ENCODE measurements at places on chromosomes 7 and 10.
A peak's percentile ranks its signal among the peaks of the same experiment; 100 is the strongest.

DNA sequence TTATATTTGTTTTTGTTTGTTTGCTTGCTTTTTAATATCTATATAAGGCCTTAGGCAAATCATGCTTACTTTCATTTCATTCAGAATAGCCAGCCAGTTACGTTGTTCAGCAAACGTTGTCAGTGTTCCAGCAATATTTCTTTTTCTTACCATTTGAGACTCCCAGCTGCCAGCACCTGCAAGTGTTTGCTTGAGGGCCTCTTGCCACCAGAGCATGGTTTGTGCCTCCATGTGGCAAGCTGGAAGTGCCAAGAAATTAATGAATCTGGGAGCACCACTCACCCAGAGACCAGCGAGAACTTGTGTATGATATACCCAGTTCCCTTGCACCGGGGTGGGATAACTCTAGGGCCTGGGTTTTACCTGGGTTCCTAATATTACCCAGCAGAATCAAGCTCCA lies 177.1 kb upstream of the CSTF2T start:
- no peak for DNase-seq

GRCh38 chr10:72076756-72077155 lies 11.6 kb downstream of the SPOCK2 start:
- DNase-seq: no peak

GRCh38 chr7:99314504-99314903 lies 11.2 kb upstream of the ARPC1A start:
- DNase-seq: no peak

DNA sequence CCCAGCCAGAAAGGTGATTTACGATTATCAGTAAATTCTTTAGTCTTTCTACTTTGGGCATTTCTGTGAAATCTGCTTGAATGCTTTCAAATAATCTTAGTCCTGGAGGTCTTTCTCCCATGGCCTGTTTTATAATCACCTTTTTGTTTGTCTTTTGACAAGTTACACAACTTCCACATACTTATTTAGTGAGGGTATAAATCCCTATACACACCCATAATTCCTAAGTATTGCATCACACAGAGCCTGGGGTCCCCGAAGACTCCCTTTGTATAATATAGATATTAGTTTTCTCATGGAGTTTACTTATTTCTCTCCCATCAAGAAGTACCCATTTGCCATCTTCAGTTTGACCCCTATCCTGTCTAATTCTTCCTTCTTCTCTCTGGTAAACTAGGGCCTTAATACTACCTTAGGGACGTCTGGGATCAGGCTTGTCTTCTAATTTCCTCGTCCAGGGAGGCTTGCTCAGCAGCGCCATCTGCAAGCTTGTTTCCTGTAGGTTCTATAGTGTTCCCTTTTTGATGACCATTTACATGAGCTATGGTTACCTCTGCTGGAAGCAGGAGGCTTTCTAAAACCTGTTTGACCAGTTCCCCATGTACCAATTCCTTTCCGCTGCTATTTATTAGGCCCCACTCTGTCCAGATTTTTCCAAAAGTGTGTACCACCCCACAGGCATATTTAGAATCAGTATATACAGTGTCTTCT lies 8.1 kb downstream of the DNAH11 start:
- DNase-seq: no peak

- DNase-seq: no peak
Measured at GRCh38 chr7:11951909-11952308, 119.9 kb upstream of the THSD7A start.

- no peak for DNase-seq
Measured at GRCh38 chr10:110783509-110784107, 88.1 kb upstream of the PDCD4 start.

- DNase-seq: no peak
Measured at GRCh38 chr7:96241855-96242254, 80.0 kb downstream of the SLC25A13 start.

DNA sequence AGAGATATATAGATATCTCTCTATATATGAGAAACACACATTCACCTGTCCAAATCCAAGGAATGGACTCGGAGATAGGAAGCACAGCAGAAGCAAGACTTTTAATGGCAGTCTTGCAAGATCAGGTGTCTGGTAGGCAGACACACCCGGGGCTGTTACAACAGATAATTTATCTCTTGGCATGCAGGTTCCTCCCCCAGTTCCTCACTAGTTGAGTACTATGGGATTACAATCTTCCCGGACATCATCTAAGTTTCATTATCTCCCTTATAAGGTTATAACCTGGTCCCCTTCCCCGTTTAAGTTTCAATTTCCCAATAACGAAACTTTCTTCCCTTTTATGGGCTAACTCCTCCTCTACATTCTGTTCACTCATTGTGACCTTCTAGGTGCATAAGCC lies 399.3 kb downstream of the PPP1R3A start:
- DNase-seq: no peak

DNA sequence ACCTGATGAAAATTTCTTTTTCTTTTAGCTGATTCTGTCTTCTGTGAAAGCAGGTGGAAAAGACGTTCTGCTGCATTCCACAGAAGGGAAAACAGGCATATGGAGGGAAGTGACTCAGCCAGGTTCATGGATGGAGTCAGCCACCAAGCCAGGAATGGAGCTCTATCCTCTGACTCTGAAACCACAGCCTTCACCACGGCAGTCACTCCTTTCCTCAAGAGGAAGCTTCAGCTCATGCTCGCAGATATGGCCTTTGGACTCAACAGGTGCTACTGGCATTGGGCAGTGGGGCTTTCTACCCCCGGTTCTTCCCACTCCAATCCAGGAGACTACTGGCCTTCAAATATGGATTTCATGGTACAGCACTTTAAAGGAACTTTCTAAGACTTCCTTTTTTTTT lies 11.5 kb upstream of the PLAU start:
- no peak for DNase-seq

GRCh38 chr7:15561835-15562234 lies at the start of gene AGMO:
Gene AGMO, minus strand, starts transcription at chr7:15562015.
- no peak for DNase-seq

DNA sequence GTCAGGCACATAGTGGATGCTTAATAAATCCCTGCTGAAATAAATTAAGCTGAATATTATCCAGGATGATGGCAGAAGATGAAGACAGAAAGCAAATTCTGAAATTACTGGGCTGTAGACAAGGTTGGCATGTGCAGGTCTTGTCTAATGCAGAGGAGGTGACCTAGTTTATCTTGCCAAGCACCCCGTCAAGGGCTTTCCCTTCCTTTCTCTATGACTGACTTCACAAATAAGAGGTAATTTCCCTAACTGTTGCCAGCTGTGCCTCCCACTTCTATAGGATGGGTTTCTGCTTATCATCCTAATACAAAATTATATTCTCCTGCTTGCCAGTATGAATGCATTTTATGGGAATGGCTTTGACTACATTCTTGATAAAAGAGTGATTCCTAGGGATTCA lies 38.0 kb downstream of the LHFPL3 start:
- no peak for DNase-seq

DNA sequence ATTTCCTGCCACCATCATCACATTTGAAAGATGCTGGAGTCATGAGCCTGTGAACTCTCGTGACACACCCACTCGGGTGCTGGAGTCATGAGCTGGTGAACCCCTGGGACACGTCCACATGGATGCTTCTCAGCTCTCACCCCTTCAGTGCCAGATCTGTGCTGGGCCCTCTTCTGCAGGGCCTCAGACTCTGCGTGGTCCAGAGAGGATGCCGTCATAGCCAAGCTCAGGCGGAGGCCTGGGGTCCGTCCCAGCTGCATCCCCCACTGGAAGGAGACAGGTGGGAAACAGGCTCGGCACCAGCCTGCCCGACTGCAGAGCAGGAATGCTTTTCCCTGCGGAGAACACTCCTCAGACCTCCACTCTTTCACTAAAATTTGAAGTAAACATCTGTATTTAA lies 156.5 kb upstream of the PPP2R2D start:
- no peak for DNase-seq

- DNase-seq: peak; percentile 78
Measured at GRCh38 chr7:17706734-17707133, 233.6 kb downstream of the SNX13 start.

DNA sequence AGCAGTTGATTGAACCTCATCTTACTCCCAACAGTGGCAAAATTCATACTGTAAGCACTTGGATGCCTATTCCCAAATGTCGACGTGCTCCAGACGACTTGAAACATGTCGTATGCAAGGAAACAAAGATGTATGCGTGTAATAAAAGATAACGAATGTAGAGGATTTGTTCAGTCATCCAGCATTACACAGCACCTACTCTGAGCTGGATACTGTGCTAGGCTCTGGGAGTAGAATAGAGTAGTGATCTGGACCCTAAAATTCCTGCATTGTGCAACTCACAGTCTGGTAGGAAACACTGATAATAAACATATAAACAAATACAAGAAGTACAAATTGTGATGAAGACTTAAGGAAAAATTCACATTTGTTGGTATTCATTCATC lies 5.6 kb upstream of the TBX20 start:
- no peak for DNase-seq

- DNase-seq: no peak
Measured at GRCh38 chr10:30353851-30354250, 4.8 kb upstream of the MTPAP start.

DNA sequence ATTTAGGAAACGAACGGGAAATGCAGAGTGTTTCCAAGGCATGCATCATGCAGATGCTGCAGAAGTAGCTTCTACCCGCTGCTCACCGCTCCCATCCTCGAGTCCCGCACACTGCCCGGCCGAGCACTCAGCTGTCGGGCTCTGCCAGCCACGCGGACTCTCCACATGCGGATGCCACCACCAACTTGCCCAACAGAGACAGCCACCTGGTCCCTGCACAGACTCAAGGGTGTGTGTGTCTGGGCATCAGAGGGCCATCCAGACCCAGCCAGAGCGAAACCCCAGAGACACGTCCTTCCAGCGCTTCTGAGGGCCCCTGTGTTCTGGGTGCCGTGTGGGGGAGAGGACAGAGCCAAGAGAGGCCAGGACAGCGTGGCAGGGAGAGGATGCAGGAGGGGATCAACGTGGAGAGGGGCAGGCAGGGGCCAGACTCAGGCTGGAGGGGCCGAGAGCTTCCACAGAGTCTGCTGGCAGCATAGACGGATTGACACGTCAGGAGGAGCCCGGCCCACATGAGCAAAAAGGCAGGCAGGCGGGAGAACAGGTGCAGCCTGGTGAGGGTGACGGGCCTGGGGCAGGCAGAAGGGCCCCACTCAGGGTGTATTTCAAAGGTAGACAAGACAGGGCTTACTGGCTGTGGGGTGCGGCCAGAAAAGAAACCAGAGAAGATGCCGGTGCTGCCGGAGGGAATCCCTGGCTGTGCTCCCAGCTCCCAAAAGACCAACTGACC lies 18.3 kb downstream of the GPER1 start:
- DNase-seq: no peak

Measured in SK-N-DZ (cell line).